Anterior cingulate cortex (tissue), 58 donors: ENCODE measurements at places on chromosomes 12 and 14.

DNA sequence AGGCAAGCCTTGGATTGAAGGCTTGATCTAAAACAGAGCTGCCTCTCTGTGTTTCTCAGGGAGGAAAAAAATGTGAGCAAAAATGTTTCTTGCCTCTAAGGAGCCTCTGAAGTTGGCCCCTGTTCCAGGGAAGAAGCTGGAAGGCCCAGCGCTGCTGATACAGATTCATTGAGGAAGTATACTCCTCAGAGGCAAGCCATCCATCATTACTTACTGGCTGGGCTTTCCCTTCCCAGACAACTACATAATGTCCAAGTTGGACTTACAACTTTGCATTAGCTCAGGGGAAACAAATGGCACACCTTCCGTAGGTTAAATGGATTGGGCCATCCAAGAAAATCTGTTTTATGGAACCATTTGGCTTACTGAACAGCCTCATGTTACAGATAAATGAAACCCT, 263.7 kb upstream of the SEL1L start:
- no peak for DNase-seq

GRCh38 chr14:37580146-37580545, 14.9 kb downstream of the FOXA1 start:
- DNase-seq, result no peak

- DNase-seq, result no peak
Observed at GRCh38 chr12:13788626-13789025, 192.8 kb downstream of the GRIN2B start.

GRCh38 chr14:51603495-51603894, 48.2 kb upstream of the FRMD6 start:
- DNase-seq, result no peak

DNA sequence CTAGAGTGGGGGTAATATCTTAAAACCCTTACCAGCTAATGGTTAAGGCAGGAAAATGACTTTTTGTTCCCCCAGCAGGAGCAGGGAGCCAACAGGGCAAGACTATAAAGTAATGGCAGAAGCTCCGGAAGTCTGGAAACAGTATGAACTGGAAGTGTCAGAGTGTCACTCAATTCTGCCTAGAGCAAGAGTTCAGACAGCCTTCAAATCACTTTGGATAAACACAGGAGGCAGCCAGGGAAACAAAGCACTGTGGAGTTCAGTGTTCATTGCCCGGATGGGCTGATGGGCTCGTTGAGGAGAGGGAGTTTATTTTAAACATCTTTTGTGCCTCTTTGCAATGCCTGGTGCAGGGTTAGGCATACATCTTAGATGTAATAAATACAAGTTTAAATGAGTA, 16.5 kb upstream of the DYRK2 start:
- DNase-seq, result no peak

- DNase-seq, result no peak
Observed at GRCh38 chr12:114163771-114164170, 197.6 kb upstream of the RBM19 start.

- DNase-seq, result no peak
Observed at GRCh38 chr12:76226956-76227355, 121.3 kb downstream of the BBS10 start.

- DNase-seq, result no peak
Observed at GRCh38 chr12:109621901-109622364, 48.3 kb downstream of the MVK start.

DNA sequence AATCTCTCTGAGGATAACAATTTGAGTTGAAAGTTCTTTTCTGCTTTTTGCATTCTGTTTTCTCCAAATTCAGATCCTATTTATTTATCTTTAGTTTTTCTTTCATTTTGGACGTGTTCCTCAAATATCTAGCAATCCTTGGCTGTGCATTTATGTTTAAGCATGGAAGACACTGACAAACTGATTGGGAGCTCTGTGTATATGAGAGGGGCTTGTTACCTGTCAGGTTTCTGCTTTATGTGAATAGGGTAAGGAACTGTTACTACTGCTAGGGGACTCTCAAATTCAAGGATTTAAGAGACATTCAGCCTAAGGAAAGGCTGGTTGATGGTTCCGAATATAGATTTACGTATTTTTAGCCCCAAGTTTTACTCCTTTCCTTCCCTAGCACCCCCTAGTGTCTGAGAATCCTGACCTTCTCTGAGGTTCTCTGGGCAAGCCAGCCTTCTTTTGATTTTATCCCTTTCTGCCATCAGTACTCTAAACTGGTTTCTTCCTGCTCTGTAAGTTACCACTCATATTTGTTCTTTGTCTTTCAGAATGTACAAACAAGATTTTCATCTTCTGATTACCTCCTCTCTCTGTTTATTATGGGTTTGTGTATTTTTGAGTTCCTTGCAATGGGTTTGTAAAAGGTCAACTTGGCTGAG, 30.5 kb downstream of the YLPM1 start:
- no peak for DNase-seq

GRCh38 chr12:24937553-24938244, 11.2 kb downstream of the BCAT1 start:
- no peak for DNase-seq

DNA sequence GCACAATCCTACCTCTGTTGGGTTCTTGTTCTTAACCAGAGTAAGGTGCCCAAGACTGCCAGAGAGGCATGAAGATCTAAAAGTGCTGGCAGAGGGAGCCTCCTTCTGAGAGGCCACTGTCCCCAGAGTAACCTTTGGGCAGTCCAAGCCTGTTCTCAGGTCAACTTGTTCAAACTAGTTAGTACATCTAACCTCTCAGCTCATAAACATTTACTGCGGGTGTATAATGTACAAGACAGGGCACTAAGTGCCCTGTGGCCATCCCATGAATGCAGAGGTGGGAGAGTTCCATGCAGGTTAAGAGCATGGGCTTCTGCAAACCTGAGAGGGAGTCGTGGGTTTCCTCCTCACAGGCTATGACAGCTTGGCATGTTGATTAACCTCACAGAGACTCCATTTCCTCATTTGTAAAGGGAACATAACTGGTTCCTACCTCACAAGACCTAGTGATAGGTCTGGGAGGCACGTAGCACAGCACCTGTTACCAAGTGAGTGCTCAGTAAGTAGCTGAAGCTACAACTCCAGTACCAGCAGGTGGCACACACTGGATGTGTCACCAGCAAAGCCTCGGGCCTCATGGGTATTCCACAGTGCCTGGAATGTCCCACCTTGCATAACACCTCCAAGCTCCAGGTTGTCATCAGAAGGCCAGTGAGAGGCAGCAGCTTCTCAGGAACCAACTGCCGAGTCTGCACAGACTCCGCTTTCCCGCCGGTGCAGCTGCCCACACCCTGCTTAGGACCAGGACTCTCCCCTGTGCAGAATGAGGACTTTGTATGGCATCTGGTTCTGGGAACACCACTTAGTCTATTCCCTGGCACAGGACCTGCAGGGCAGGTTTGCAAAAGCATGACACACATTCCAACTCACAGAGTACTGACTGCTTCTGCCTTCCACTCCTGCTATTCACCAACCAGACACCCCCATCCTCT, 4.4 kb downstream of the VDR start:
- DNase-seq, result no peak

GRCh38 chr12:79444089-79444488, 246.7 kb downstream of the PAWR start:
- no peak for DNase-seq

DNA sequence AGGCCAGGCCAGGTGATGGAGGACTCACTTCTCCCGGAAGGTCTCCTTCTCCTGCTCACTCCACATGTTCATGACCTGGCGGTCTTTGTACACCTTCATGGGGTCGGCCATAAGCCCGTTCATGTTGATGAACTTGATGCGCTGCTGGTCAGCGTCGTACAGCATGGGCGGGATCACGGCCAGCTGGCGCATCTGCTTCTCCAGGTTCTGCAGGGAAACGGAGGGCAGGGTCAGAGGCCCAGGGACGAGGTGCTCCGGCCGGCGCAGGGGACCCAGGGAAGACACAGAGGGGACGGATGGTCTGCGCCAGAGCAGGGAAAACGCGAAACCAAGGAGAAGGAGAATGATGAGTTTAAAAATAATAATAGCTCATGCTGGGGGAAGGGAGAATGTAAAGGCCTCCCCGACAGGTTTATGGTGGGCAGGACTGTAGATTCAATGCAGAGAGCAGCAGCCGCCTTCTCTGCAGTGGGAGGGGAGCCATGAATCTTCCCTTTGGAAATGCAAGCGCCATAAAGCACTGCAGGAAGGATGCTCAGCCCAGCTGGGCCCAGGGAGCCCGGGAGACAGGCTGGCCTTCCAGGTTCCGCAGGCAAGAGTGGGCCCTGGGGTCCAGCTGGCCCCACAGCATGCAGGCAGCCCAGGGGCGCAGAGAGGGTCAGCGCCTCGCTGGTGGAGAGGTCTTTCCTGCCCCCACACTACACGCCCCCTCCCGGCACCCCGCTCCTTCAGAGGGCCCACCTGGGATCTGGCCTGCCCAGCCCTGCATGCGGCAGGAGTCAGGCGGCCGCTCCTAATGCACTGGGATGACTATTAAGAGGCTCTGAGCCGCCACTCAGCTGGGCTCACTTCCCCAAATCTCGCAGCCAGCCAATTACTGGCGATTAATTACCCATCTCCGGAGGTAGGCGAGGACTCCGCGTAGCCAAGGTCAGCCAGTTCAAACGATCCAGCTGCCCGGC, 132.0 kb downstream of the RFLNA start:
- no peak for DNase-seq

DNA sequence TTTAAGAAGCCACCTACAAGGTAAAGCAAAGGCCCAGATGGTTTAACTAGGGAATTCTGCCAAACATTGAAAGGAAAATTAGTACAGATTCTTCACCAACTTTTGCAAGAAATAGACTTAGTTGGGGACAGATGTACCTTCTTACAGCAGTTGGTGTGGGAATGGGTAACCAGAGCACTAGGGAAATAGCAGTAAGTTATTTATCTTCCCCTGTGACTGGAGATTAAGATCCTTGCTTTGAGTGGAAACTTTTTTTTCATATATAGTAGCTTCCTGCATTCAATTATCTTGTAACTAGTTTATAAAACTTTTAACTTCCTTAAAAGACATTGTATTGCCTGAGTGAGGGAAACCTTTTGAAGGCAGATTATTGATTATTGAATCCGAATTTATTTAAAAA, 44.2 kb downstream of the ARID2 start:
- DNase-seq, result no peak

DNA sequence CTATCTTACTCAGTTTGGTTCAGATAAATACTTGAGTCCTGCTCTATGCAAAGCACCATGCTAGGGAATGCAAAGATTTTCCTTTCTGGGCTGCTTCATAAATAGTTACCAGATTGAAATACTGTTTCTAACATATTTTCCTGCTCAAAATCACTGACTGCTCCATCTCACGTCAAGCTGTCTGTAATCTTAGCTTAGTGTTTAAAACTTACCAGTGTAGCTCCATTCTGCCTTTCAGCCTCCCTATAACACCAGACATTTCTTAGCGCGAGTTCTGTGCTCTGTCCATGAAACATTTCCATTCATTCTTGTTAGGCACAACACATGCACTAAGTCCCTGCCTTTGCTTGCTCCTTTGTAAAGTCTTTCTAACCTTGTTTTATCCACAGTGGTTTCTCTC, 129.4 kb downstream of the NPAS3 start:
- DNase-seq, result no peak

DNA sequence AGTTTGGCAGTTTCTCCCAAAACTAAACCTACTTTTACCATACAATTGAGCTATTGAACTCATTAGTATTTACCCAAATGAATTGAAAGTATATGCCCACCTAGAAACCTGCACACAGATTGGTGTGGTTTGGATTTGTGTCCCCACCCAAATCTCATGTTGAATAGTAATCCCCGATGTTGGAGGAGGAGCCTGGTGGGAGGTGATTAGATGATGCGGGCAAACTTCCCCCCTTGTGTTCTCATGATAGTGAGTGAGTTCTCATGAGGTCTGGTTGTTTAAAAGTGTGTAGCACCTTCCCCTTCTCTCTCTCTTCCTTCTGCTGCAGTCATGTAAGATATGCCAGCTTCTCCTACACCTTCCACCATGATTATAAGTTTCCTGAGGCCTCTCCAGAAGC, 4.0 kb upstream of the KRT6C start:
- DNase-seq, result no peak

DNA sequence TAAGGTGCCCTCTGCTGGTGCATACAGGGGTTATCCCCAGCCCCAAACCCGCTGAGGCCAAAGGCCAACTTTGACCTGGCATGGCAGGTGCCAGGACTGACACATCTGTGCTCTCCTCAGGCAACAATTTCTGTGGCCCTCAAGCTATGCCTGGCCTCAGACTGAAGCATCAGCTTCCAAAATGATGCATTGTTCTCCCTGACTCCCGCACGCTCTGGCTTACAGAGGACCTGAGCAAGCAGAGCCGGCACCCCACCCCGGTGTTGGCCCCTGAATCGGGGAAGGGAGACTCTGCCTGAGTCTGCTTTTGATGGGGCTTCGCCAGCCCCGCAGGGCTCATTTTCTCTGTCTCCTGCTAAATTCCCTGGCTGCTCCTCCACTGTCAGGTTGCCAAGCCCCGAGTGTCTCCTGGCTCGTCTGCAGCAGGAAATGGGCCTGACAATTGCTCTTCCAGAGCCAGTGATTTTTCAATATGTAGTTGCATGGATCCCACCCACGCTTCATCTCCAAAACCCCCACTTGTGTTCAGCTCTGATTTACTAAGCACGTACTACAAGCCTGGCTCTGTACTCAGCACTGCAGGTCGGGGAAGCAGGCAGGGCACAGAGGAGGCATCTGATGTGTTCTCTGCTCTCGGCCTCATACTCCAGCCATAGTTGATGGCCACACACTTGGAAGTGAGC, 126.1 kb downstream of the SLC38A6 start:
- DNase-seq, result no peak

DNA sequence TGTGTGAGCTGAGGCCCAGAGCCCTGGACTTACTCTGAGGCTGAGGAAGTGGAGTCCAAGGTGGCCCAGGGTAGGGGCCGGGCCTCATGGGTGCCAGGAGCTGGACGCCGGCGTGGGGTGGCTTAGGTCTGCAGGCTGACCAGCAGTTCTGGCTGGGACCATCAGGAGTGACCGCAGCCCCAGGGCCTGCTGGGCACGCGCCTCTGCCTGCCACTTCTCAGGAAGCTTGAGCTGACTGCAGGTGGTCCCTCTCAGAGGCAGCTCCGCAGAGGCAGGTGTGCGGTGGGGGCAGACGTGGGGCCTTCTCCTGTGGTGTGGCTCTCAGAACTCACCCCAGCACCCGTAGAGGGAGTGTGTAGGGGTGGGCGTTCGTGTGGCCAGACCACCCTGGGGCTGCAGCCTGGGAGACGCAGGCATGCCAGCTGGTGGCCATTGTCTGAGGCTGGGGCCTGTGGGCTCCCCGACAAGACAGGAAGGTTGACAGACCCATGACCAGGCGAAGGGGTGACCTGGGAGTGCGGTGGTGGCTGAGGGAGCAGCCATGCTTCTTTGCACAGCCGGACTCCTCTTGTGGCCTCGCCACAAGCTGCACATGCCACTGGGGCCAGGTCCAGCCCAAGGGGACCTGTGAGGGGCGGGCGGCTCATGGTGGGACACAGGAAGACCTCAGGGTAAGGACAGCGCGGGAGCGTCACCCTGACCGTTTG, 40.0 kb upstream of the TEX22 start:
- no peak for DNase-seq

GRCh38 chr12:108750526-108750925, 19.2 kb upstream of the CORO1C start:
- DNase-seq, result no peak

DNA sequence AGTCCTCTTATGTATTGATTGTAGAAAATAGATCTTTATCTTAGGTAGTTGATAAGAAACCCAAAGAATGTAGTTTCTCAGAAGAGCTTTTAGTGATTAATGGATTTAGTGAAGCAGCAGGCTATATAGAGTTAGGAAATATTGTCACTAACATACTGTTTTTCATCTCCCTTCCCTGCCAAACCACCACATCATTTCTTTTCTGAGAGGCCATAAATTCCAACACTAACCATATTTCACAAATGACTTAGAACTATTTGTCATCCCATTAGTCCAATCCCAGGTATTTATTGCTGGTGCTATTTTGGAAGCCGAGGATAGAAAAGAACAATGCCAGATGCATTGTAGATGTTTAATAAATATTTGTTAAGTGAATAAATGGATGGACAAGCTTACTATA, 185.7 kb downstream of the KICS2 start:
- no peak for DNase-seq
